ENCODE measurements at places on chromosomes 11 and 22.

- no peak for DNase-seq
These were observed 42.6 kb upstream of the SMCO4 start for GRCh38 chr11:93585758-93586157.

DNA sequence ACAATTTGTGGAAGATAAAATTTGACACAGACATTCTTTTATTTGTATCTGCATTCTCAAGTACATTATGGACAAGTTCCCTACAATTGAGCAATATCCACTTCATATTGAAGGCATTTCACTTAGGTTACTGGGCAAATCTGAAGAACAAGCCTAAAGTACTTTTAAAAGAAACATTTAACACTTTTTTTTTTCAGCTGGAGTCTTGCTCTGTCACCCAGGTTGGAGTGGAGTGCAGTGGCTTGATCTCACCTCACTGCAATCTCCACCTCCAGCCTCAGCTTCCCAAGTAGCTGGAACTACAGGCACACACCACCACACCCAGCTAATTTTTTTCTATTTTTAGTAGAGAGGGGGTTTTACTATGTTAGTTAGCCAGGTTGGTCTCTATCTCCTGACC lies 70.2 kb downstream of the OR4C45 start:
- no peak for DNase-seq

GRCh38 chr11:73894725-73895335 lies 18.0 kb downstream of the PAAF1 start:
- DNase-seq: no peak

- DNase-seq: no peak
These were observed 19.9 kb downstream of the CTNND1 start for GRCh38 chr11:57781529-57781943.

DNA sequence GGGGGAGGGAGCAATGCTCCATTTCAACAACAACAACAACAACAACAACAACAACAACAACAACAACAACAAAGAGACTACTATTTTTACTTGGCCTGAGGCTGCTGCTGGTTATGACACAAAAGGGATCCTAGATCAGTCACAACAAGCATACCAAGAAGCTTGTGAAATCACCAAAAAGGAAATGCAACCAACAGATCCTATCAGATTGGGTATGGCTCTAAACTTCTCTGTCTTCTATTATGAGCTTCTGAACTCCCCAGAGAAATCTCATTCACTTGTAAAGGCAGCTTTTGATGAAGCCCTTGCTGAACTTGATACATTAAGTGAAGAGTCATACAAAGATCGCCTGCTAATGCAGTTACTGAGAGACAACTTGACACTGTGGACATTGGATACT lies 10.5 kb upstream of the MS4A2 start:
- no peak for DNase-seq

DNA sequence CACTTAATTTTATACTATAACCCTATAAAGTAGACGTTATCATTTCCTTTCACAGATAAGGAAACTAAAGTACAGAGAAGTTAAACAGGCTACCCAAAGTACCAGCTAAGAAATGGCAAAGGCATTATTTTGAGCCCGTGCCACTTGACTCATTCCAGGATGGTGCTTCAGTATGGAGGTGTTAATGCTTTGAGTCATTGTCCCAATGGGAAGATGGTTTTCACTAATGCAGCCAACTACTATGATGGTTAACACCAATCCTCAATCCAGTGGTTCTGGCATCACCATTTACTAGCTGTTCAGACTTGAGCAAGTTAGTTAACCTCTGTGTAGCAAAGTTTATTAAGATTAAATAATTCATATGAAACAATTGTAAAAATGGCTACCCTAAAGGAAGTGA lies 123.1 kb upstream of the SLC5A12 start:
- no peak for DNase-seq

- DNase-seq: no peak
These were observed 61.6 kb downstream of the METTL15 start for GRCh38 chr11:28169816-28170215.

DNA sequence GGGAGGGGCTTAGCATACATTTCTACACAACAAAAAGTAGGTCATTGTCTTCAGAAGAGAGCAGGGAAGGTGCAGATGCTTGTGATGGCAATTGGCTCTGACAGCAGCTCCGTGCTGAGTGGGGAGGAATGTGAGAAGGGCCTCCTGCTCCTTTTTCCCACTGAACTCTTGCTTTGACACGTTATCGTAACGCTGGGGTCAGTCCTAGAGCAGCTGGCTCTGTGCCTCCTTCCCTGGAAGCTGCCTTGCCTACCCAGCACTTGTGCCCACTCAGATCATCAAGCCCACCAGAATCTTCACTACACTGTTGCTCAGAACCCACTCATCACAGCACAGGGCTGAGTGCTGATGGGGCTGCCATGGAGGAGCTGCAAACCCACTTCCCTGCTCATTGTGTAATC lies 14.9 kb upstream of the NAV2 start:
- no peak for DNase-seq

- no peak for DNase-seq
These were observed 5.8 kb downstream of the BAD start for GRCh38 chr11:64278576-64279190.

GRCh38 chr11:132686886-132687285 lies 845.4 kb downstream of the OPCML start:
- DNase-seq: no peak

DNA sequence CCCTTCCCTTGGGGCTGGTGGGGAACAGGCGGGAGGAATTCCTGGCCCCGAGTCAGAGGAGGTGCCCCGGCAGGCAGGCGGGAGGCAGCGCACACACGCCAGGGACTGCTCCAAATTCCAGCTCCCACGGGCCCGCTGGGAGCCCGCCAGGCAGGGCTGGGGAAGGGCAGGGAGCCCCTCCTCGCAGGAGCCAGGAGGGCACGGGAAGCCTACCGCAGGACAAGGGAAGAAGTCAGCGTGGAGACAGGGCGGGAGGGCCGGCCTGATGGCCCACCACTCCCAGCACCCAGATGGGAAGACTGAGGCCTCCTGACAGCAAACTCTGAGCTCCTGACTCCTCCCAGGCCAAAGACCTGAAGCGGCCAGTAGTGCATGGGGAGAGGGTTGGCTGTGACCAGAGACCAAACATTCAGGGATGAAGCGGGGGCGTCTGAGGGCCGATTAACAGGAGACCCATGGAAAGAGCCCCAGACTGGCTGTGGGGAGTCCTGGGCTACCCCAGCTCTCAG lies 22.4 kb downstream of the RPL3 start:
- DNase-seq: no peak

DNA sequence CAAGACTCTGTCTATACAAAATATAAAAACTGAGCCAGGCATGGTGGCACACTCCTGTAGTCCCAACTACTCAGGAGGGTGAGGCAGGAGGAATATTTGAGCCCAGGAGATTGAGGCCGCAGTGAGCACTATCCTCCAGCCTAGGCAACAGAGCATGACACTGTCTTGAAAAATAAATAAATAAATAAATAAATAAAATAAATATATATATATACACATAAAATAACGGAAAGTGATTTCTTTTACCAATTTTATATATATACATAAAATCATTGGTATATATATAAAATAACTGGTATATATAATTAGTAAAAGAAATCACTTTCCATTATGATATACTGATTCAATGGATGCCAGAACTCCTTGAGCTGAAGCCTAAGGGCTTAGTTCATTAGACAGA lies 91.8 kb downstream of the MRTFA start:
- DNase-seq: no peak

GRCh38 chr11:35326266-35326879 lies 93.0 kb downstream of the SLC1A2 start:
- no peak for DNase-seq

DNA sequence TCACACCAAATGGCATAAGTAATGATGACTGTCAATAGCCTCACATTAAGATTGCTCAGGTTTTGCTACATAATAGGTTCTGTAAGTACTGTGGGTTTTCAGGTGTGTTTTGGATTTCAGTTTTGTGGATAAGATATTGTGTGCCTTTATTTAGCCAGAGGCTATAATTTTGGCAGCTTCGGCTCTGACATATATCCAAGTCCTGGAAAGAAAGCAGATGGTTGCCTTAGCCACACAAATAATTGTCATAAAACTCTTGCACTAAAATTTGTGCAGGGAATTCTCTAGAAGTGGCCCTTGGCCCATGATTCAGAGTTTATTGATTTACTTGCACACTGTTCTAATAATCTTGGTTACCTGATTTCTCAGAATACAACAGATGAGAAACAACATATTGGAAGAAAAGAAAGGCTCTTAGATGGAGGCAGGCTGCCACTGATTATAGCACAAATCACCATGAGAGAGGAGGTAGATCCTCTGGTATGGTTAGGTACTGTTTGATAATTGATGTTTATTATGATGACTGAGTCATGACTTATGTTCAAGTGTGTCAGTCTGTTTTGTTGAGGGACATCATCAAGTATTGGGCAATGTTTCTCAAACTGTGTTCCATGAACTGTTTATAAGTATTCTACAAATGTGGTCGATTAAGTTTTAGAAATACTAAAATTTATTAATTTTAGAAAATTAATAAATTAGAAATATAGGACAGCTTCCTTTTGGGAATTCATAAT lies 9.6 kb downstream of the REXO2 start:
- no peak for DNase-seq

GRCh38 chr11:127252321-127252720 lies 251.8 kb upstream of the KIRREL3 start:
- DNase-seq: no peak

- no peak for DNase-seq
These were observed 106.7 kb upstream of the ASPHD2 start for GRCh38 chr22:26322179-26322905.

- DNase-seq: no peak
These were observed 38.1 kb downstream of the NUMA1 start for GRCh38 chr11:72042064-72042745.

- no peak for DNase-seq
These were observed 137.2 kb downstream of the BRD1 start for GRCh38 chr22:49690454-49690853.

GRCh38 chr11:45444796-45445195 lies 158.7 kb upstream of the SYT13 start:
- DNase-seq: no peak

GRCh38 chr11:111532365-111532709 lies 8.2 kb upstream of the LAYN start:
- DNase-seq: no peak

- DNase-seq: no peak
These were observed 11.8 kb upstream of the FXYD2 start for GRCh38 chr11:117836077-117836960.

DNA sequence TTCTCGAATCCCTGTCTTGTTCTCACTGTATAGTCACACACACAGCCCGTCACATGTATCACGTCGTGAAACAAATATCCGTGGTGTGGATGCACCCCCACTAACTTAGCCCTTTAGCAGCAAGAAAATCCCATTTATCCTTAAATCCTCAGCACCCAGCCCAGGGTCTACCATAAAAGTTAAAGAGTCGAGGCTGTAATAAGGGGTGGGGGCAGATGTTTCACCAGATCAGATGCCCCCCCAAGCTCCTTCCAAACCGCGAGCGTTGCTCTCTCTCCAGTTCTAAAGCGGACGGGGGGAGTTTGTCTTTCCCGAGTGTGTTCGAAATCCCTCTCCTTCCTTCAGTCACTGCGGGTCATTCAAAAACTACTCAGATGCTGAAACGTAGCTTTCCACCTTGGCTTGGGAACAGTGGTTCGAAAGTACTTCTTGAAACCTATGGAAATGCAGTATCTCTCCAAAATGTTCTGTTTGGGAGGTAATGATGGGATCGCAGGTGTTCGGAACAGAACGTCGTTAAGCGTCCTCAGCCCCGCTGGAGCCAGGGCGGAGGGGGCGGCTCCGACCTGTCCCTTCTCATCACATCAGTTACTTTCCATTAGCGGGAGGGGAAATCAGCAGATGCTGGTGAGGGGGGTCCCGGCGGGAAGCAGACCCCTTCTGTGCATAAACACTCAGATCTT lies 156.2 kb downstream of the BRD1 start:
- no peak for DNase-seq

DNA sequence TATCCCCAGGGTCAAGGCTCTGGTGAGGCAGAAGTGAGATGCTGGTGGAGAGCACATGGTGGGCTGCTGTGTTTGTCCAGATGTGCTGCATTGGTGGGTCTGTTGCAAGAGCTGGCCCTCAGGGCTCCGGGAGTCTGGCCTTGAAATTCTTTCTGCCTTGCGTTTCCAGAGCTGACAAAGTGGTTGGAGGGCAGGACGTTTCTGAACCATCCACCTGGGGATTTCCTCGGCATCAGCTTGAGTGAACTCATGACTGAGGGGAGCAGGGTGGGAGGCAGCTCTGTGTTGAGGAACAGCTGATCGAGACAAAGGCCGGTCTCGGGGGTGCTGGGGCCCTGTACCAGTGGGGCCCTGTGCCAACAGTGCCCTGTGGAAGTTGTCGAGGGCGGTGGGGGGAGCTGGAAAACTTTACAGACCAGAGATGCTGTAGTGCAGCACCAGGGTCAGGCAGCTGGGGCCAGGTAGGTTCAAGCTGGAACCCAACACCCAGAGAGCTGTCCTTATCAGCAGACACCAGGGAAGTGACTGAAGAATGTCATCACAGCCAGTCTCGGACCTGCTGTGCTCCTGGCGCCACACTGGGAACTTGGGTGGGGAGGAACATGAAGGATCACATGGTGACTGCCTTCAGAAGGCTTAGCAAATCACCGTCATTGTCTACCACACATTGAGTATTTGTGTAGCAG lies 4.9 kb downstream of the TSKU start:
- DNase-seq: no peak

GRCh38 chr11:68472778-68473177 lies 12.2 kb downstream of the PPP6R3 start:
- no peak for DNase-seq

DNA sequence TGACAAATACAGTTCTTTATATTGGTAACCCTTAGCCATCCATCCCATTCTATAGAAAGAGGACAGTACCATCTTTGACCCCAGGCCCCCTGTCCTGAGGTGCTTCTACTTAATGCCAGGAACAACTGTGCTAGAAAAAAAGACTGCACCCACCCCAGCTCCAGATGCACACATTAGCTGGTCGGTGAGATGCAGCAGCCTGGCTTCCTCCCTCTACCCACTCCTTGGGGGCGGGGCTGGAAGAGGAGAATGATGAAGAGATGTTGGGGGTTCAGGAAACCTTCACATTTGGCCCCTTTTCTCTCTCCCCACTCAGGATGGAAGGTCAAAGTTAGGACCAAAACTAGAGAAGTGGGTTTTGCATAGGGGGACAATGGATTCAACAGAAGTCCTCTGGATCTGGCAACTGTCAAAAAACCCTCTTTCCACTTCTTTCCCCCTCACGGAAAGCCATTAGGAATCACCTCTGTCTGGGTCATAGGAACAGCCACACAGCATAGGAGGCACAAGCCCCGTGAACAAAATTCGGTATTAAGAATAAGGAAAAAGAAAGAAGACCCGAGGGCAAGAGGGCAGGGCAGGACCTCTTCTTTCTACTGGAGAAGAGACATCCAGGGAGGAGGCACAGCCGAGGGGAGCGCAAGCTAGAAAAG lies 755 bp downstream of the NRIP3 start:
- no peak for DNase-seq
